ENCODE measurements at places on chromosomes 7 and 10.

- DNase-seq: no peak
Observed at GRCh38 chr10:56646329-56647111, 285.5 kb upstream of the ZWINT start.

DNA sequence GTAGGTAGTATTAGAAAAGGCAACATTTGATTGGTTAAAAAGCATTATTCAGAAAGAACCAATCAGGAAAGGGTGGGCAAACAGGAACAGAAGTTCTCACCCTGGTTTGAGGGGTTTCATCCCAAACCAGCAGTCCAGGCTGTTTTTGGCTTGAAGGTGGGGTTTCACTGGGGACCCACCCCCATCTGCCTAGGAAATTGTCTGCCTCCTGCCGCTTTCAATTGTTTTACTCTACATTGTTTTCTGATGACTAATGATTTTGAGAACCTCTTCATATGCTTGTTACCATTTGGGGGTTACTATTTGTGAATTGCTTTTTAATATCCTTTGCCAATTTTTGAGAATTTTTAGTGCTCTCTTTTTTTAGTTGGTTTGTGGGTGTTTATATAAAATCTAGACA lies 3.3 kb upstream of the PCBD1 start:
- no peak for DNase-seq

- DNase-seq: no peak
Observed at GRCh38 chr7:908159-908581, 31.8 kb downstream of the GET4 start.

GRCh38 chr10:111967547-111967946 lies 216.0 kb downstream of the GPAM start:
- no peak for DNase-seq

GRCh38 chr7:130293521-130293920 lies 560 bp downstream of the CPA4 start:
- DNase-seq: no peak

DNA sequence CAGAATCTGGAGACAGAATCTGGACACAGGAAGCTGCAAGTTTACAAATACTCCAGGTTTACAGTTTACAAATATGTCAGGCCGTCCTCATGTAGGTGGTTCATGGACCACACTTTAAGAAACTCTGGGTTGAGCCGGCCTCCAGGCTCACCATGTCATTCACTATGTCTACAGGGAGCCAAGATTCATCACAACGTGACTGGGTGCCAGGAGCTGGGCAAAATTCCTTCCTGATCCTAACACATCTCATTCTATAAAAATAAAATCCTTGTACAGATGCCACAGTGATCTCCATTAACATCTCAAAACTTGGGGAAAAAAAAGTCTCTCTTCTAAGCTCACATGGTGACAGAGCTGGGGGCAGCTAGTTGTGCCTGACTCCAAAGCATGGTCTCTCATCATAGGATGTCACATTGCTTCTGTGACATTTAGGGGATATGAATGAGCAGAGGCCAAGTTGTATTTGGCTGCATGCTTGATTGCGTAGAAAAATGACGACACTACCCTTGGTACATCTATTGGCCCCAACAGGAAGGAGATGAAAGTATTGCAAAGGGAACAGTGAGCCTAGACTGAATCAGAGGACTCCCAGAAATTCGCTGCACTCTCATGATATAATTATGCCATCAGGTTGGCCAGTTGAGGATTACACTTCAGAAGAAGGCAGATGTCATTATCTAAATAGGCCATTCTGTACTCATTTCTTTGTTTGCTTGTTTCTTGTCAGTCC lies 35.9 kb downstream of the MTURN start:
- no peak for DNase-seq

DNA sequence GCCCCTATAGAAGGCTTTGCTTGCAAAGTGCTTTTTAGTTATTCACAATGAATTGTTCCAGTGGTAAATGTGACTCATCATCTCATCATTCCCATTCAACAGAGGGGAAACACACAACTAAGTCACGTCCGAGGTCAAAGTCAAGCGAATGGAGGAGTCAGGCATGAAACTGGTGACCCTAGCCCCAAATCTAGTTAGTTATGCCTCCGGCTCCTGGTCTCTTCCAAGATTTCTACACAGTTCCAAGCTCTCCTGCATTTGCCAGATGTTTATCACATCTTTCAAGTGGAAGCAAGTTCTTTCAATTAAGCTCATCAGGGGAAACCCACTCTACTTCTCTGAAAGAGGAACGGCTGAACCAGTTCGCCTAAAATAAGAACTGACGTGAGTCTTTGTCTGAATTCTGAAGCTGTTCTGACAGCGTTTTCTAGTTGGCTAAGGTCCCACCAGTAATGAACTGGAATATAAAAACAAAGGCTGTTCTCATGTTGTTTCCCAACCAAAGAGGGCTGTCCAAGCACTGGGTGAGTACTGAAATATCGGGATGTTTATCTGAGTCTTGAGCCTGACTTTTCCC lies 140.9 kb upstream of the NRBF2 start:
- no peak for DNase-seq

GRCh38 chr7:122457325-122457724 lies 152.8 kb upstream of the FEZF1 start:
- DNase-seq: no peak

DNA sequence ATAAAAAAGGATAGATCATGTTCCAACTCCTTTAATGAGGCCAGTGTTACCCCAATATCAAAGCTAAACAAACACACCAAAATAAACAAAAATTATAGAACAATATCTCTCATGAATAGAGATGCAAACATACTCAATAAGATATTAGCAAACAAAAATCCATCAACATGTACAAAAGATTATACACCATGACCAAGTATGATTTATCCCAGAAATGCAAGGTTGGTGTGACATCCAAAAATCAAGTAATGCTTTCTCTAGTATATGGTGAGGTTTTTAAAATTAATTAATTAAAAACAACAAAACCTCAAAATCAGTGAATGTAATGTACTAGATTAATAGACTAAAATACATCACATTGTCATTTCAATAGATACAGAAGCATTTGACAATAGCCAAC lies 11.0 kb upstream of the MSMB start:
- DNase-seq: no peak

GRCh38 chr7:45525057-45525456 lies 49.1 kb upstream of the ADCY1 start:
- no peak for DNase-seq

DNA sequence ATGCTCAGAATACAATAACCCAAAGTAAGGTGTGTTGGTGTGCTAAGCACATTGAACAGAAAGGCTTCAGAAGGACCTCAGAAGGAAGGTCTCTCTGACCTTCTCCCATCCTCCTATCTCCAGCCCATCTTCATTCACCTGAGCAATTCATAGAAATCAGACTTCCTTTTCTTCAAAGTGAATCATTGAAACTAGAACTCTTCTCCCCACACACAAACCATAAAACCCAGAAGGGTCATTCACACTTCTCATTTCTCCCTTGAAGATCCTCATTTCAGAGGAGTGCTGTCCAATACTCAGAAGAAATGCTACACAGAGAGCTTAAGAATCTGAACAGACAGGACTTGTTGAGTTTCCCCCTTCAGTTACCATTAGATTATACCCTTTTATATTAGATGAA lies 89.5 kb downstream of the VWDE start:
- no peak for DNase-seq

DNA sequence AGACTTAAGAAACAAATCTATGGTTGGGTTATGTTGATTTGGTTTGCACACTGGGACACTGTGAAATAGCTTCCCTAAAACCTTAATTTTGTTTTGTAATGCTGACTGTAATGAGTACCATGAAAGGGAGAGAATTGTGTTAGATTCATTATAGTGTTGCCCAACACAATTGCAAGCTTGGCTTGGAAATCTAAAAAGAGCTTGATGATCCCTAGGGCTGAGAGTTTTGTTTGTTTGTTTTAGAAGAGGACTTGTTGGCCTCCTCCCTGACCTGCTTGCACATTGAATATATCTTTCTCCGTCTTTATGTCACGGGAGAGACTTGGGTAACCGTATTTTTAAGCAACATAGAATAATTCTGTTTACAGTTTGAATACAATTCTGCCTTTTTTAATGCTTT lies 410.1 kb downstream of the ARL4A start:
- DNase-seq: no peak
